ENCODE measurements at places on chromosomes 4 and X. TPM values are rescaled to one million over a fixed set of nuclear protein-coding genes. Genes with fewer than 3 reads are reported as not detected.

DNA sequence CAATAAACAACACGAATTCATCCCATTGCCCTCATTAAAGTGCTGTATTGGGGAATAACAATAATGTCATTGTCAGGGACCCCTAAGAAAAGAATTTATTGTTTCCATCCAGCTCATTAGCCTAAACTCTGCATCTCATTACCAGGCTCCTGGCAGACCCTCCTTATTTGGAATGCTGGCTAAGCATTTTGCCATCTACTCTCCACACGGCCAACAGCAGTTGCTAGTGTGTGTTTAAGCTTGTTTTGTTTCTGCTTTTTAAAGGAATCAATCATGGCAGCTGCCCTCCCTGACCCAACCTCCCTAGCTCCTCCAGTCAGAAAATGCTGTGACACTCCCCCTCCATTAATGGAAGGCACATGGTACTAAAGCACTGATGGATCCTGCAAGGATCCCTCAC, 43.5 kb downstream of the GATB start:
- DNase-seq: no peak

The NEXMIF gene
- 0.14 TPM for polyA plus RNA-seq

- no peak for DNase-seq
These were observed 73.1 kb downstream of the PDGFC start for GRCh38 chr4:156898373-156899117.

The CXorf49 gene
- not detected for polyA plus RNA-seq

DNA sequence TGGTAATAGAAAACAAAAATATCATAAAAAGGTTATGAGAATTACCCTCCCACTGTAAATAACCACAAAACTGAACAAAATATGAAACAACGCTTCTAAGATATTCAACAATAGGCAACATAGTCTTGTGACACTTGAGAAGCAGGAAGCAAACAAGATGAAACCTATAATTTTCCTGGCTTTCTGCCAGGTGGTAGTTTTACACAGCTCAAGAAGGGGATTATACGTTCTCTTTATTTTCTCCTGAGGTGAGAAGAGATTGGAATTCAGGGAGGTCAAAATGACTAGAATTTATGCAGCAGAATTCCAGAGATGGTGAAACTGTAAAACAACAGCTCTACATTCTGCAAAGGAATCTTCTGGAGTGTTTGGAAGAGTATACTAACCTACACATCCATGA, 186.0 kb downstream of the HHIP start:
- DNase-seq: no peak

The NWD2 gene
- 0.03 TPM for polyA plus RNA-seq

- DNase-seq: no peak
These were observed 1.6 kb upstream of the MAGIX start for GRCh38 chrX:49160908-49161307.

Data from left lung (tissue), 14 donors.